SK-N-SH (cell line): ENCODE measurements at places on chromosomes 3 and 15.
A peak's percentile ranks its signal among the peaks of the same experiment; 100 is the strongest.

- peak; percentile 20 for DNase-seq
These were observed 111.4 kb upstream of the CHL1 start for GRCh38 chr3:85180-85579.

DNA sequence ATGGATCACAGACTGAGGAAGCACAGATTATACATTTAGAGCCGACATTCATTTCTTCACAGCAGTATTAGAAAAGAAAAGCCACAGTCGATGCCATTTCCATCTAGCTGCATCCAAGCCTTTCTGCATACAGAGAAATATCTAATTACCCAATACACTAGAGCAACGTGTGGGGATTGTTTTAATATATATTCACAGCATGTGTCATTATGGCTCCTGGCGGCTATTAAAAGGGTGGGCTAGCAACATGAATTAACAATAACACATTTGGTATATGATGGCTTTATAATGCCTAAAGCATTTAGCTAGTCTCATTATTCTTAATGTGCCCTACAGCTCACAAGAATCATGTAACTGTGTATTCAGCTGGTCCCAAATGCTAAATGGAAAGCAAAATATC is 1030.5 kb downstream of the FHIT start:
- DNase-seq = no peak

DNA sequence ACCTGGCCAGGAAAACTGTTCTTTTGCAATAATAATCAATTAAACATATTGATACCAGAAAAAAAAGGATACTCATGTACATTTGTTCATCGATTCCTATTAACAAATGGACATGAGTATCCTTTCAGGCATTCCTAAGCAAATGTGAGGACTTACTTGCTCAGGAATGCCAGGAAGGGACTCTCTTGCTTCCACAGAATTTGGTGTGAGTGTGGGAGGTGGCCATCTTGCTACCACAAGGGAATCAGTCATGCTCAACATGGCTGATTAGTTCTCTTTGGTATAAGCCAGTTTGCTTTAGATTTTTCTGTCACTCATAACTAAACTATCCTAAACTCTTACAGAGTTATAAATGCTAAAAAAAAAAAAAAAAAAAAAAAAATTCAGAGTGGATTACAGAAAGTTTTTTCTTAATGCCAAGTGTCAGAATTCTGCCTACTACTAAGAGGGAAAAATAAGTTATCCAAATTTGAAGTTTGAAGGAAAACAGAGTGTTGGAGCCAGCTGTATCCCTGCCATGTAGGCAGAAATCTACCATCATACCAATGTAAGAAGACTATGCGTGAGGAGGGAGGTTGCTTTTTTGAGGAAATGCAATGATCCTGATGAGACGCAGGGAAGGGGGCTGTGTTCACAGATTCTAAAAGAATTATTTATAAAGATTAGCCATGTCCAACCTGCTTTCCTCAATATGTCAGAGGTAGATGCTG is 98.7 kb downstream of the PLD1 start:
- DNase-seq = no peak

DNA sequence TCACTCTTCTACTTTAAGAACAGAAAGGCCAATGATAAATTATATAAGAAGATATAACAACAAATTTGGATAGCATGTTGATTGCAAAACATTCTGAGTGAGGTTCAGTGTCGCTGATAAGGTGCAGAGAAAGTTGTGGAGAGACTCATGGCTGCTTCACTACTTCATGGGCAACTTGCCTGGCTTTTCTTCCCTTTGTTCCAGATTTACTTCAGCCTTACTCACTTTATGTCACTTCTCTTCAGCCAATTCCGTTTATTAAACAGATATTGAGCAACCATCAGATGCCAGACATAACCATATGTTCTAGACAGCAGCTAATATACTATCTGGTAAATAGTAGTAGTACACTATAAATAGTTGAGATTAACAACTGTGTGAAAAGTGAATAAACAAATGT is 150.0 kb upstream of the CHL1 start:
- DNase-seq = no peak

GRCh38 chr3:32840086-32840841 is 22.5 kb downstream of the TRIM71 start:
- DNase-seq = no peak

- DNase-seq = no peak
These were observed 99.9 kb downstream of the SLCO3A1 start for GRCh38 chr15:91953432-91953831.
